ENCODE measurements at places on chromosomes 2 and 18.

- no peak for DNase-seq
These were observed 186.4 kb upstream of the SLC39A10 start for GRCh38 chr2:195470622-195471021.

DNA sequence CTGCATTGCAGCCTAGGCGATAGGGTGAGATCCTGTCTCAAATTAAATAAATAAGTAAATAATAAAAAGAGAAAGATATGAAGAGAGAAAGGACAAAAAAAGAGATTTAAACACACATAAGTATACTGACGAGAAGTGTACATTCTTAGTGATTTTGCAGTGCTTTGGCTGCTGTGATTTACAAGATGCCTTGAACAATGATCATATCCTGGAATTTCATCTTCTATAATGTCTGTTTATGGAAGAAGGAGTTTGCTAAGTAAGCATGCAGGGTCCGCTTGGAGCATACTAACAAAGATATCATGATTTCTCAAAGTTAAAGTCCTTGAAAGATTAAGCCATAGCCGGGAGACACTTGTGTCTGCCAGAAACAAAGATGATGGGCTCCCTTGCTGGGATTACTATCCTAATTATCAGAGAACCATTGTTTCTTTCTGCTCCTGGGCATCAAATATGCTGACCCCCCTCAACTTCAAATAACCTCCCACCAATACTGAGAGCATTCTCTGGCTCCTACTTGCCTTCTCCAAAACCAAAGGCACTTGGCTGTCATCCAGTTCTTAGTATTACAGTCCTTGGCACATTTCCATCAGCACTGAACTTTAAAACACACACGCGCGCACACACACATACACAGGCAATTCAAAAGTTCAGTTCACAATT, 47.5 kb upstream of the STAM2 start:
- no peak for DNase-seq

GRCh38 chr2:48356701-48357325, 173.1 kb upstream of the STON1 start:
- DNase-seq: no peak

DNA sequence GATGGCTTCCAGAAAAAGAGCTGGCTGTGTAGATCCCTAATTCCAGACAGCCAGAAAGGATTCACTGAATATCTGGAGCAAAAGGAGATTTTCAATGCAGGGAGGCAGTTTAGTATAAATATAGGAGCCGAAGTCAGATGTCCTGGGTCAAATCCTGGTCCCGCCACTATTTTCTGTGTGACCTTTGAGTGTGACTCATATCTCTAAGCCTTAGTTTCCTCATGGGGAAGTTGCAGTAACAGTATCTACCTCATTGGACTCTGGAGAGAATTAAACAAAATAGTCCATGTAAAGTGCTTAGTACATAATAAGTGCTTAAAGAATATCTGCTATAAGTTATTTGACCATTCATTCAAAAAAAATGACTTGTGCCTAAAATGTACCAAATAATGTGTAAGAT, 52.1 kb upstream of the ITGA6 start:
- no peak for DNase-seq

DNA sequence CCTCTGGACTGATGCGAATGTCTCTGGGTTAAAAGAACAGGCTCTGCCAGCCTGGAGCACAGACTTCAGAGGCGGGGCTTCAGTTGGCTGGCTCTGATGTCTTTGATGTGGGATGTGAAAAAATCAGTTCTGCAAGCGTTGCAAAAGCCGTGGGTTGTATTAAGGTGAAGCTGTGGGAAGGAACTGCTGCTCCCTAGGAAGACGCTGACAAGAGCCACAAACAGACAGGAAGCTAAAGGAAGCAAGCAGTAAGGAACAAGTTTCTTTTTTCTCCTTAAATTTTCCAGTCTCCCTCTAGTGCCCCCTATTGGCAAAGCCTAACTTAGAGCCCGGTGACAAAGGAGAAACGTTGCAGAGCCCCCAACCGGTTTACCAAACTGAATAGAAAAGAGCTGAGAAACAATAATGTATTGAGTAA, 239.0 kb downstream of the CCDC178 start:
- DNase-seq: no peak

- DNase-seq: no peak
These were observed 186.3 kb upstream of the HNRNPA3 start for GRCh38 chr2:177026253-177026652.

- DNase-seq: no peak
These were observed 55.3 kb upstream of the B3GNT2 start for GRCh38 chr2:62140426-62141141.

- no peak for DNase-seq
These were observed 51.4 kb upstream of the TMEM87B start for GRCh38 chr2:112003576-112004252.
